ENCODE measurements at places on chromosomes 5 and 9.

DNA sequence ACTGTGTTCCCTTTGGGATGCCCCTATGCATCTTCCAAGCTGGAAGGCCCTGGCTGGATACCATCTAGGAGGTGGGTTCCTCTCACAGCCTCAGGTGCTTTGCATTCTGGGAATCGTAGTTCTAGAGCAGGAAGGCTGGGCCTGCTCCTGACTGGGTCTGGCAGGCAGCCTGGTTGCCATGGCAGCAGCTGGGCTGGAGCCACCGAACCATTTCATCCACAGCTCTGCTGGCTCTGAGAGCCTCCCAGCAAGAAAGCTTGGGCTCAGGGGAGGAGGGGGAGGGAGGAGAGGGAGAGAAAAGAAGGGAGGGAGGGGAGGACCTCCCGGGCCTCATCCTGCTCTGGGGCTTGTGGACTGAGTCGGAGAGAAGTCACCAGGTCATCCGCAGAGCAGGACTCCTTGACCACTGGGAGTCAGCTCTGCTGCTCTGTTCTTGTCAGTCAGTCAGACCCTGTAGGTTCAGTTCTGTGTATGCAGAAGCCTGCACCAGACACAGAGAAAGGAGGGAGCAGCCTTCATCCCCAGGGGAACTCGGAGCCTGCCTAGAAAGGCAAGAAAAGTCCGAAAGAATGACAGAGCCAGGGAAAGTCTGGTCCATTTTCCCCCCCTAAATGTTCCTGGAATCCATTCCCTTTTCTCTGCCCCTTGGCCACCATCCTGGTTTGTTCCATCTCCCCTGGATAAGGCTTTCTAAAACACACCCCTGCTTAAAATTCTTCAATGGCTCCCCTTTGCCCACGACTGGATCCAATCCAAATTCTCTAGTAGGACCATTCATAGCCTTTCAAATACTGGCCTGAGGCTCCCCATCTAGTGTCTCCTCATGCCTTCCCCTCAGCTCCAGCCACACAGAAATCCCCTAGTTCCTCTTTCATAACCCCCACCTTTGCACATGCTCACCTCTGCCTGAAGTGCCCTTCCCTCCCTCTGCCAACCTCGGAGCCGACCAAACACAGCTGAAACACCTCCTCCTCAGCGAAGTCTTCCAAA lies 65.4 kb upstream of the ARAP3 start:
- no peak for DNase-seq

GRCh38 chr5:170791325-170791954 lies 7.9 kb downstream of the GABRP start:
- DNase-seq: no peak

GRCh38 chr9:37915911-37916470 lies 12.1 kb upstream of the SLC25A51 start:
- no peak for DNase-seq

- no peak for DNase-seq
Measured at GRCh38 chr9:129567842-129568559, 52.9 kb downstream of the C9orf50 start.

DNA sequence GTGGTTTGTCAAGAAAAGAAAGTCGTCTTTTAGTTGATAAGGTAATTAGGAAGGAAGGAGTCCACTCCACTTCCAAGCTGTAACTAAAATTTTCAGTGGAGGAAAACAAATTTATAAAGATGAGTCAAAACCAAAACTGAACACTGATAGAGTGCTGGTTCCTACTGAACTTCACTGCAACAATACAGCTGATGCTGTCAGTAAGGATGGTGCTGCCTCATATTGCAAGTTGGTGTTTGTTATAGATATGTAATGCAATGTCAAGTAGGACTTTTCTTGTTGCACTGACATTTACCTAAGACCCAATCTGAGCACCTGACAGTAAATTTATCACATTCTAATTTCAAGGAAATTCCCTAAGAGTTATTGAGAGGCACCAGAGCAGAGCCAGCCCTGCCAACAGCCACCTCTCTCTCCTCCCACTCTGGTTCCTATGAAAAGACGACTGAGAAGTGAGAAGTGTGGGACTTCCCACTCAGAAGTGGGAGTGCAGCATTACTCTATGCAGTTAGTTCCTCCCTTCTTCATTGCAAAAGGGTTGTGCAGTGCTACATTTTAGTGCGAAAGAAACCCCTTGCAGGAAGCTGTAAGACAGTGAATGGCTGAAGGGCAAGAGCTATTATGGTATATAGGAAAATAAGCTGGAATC lies 350.8 kb downstream of the NFIB start:
- no peak for DNase-seq

DNA sequence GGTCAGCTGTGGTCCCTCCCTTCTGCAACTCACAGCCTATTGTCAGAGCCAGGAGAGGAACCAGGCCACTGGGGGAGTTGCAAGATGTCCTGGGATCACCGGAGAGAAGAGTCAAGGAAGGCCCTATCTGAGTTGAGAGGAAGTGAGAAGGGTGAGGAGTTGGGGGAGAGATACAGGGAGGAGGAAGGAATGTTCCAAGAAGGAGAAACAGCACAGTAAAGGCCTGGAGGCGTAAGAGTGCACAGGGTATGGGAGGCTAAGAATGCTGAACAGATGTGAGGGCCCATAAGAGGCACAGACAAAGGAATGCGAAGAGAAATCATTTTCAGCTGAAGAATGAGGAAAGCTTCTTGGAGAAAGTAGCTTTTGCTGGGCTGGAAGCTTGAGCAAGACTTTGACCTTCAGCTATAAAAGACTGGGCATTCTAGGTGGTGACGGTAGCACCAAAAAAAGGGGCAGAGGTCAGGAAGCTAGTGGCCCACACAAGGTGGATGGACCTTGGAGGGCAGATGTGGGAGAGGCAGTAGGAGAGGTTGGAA lies 21.6 kb upstream of the CSF1R start:
- DNase-seq: no peak

GRCh38 chr5:54551926-54552325 lies 34.4 kb downstream of the SNX18 start:
- no peak for DNase-seq

DNA sequence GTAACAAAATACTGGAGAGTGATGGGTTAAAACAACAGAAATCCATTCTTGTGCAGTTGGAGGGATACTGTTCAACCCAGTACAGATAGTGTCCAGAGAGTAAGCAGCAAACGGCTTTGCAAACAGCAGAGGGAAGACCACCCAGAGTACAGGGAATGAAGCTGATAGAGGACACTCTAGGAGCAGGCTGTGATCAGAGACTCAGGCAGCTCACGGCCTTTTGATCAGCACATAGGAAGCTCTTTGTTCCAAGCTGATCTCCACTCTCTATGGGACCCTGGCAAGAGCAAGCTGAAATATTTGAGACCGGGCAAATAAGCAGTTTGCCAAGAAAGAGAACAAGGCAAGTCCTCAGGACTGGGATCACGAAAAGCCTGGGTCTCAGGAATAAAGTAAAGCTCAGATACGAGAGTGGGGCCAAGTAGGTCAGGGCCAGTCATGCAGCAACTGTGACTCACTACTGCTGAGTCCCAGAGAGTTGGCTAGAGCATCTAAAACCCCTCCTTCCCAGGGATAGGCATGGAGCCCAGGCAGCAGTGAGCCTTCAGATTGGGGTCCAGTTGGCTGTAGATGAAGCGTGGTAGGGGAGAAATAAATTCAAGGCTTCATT lies 52.4 kb downstream of the MELK start:
- DNase-seq: no peak

- DNase-seq: no peak
Measured at GRCh38 chr5:119112151-119112550, 41.3 kb downstream of the DMXL1 start.

DNA sequence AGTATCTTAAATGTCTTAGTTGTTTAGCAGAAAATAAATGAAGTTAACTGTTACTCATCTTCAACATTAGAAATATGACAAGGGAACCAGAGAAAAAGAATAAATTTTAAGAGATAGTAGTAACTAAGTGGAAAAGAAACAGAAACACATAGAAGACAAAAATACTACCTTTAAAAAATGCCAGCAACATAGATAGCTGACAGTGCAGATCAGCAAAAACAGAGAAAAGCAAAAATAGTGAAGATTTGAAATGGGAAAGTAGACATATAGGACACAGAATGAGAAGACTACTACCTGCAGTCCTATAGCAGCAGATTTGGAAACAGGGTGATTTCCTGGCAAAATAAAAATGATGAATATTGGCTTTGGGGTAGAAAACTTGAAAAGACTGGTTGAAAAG lies 48.5 kb downstream of the ICE1 start:
- DNase-seq: no peak

DNA sequence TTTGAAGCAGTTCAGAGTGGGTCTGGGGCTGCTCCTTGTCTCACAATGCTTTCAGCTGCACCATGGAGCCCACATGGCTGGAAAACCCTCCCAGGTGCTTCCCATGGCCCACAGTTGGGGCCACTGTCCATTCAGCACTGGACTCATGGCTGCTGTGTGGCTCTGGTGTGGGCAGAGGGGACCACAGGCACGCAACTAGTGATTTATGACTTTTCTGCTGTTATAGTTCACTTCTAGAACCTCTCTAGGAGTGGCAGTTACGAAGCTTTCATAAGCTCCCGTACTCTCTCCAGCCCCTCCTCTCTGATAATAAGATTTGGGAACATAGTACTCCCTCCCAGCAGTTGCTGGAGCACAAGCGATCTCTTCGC lies 29.0 kb downstream of the GLRA1 start:
- no peak for DNase-seq

- DNase-seq: no peak
Measured at GRCh38 chr5:123803359-123803758, 291.4 kb downstream of the CSNK1G3 start.

GRCh38 chr5:35476036-35476435 lies 141.6 kb upstream of the SPEF2 start:
- no peak for DNase-seq

DNA sequence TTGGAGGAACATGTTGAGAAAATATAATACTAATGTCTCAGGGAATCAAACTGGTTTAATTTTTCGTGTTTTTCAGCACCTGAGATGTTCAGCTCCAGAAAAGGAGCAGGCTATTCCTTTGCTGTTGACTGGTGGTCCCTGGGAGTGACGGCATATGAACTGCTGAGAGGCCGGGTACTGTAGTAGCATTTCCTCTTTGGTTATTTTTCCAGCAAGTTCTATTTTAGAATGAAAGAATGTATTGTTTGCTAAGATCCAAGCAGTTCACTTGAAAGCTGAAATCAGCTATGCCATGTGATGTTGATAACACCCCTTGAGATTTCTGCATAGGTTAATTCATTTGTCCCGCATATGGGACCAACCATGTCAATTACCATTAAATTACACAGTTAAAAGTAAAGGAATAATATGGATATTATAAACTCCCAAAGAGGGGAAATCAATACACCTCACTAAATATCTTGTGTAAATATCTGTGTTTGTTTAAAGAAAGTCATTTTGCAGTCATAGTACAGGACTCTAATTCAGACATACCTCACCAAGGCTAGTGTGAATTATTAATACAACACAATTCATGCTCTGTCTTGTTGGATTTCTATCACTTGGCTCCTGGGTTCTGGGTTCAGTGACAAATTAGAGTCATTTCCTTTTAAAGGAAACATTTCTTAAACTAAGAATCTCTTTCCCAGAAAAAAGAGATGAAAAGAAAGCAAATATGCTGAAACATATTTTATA lies 126.8 kb downstream of the STK32A start:
- no peak for DNase-seq

GRCh38 chr9:104961238-104961637 lies 33.3 kb upstream of the ABCA1 start:
- peak; percentile 35 for DNase-seq

DNA sequence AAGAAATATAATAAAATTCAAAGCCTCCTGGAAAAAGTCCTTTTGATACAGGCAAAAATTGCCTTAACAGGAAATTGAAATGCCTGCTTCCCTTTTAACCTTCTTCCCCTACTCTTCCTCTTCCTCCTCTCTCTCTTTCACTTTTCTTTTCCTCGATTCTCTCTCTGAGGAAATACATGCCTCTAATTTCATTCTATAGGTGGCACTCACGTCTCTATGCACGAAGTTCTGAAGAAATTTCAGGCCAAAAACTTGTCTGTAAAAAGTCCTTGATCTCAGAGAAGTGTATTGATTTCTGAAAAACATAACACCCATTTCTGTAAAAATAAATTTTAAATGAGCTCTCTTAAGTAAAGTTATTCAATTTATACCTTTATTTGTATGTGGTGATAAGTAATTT lies 371.7 kb upstream of the IRX4 start:
- no peak for DNase-seq

DNA sequence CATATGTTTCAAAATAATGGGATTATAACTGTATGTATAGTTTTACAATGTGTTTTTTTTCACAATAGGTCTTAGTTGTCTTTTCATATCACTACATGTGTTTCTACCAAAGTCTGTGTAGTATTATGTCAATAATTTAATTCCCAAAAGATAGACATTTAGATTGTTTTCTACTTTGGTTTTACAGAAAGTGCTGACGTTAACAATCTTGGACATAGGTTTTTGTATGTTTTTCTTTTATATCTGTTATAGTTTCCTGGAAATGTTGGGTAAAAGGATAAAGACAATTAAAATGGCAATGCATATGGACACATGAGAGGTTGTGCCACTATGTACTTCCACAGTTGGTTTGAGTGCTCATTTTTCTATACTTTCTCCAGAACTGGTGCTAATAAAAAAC lies 15.2 kb downstream of the TMEFF1 start:
- DNase-seq: no peak

- DNase-seq: no peak
Measured at GRCh38 chr9:108386032-108386431, 469.8 kb downstream of the ACTL7B start.

DNA sequence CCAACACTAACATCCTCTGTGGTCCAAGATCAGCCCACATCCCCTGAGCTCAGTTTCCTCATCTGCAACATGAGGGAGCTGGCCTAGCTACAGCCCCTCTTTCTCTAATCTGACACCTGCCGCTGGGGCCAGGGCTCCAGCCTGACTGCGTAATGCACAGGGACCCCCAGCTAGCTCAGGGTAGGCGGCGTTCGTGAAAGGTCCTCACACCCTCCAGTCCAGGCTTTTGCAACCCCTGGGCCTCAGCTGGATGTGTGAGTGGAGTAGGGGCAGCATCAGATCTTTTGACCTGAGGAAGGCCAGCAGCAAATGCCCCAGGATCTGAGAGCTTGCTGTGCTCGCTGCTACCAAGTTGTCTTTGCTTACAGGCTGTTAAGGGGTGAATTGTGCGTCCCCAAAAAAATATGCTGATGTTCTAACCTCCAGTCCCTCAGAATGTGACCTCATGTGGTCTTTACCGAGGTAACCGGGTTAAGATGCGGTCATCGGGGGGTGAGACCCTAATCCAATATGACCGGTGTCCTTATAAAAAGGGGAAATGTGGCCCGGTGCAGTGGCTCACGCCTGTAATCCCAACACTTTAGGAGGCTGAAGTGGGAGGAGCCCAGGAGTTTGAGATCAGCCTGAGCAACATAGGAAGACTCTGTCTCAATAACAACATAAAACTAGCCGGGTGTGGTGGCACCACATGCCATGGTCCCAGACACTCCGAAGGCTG lies 47.8 kb downstream of the PLPP7 start:
- DNase-seq: no peak

GRCh38 chr5:124761010-124761409 lies 14.6 kb upstream of the ZNF608 start:
- no peak for DNase-seq

- DNase-seq: no peak
Measured at GRCh38 chr5:34452170-34452828, 203.8 kb upstream of the RAI14 start.

GRCh38 chr9:134503301-134504105 lies 138.1 kb upstream of the COL5A1 start:
- no peak for DNase-seq
